COLO829 (cell line): ENCODE measurements at places on chromosomes 3 and 15.

DNA sequence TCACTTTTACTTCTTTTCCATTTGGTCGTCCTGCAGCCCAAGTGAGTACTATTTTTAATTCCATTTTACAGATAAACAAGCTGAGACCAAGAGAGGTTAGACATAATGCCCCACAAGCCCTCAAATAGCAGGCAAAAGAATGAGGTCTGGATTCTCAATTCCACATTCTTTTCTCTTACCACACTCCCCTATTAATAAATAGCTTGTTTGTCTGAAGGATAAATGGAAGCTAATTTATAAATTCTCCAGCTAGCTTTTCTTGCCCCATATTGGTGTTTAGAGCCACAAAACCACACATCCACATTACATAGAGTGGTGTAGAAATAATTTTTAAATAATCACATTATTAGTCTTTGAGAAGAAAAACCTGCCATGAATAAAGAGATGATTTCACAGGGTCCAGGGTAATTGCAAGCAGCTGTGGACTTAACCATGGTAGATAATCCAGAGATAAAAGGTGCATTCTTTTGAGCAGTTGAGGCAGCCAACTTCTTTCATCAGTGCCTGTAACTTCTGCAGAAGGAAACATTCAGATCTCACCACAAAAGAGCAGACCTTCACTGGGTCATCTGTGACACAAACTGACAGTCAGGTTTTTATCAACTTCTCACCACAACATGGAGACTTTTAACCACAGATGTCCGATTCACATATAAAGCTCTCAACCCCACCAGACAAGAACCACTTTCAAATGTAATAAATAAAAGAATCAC is 313.4 kb upstream of the STT3B start:
- peak; percentile 62 for DNase-seq

GRCh38 chr15:92429378-92430068 is 35.8 kb downstream of the ST8SIA2 start:
- DNase-seq = peak; percentile 29

GRCh38 chr3:128825117-128825725 is 54.2 kb upstream of the ACAD9 start:
- DNase-seq = no peak

DNA sequence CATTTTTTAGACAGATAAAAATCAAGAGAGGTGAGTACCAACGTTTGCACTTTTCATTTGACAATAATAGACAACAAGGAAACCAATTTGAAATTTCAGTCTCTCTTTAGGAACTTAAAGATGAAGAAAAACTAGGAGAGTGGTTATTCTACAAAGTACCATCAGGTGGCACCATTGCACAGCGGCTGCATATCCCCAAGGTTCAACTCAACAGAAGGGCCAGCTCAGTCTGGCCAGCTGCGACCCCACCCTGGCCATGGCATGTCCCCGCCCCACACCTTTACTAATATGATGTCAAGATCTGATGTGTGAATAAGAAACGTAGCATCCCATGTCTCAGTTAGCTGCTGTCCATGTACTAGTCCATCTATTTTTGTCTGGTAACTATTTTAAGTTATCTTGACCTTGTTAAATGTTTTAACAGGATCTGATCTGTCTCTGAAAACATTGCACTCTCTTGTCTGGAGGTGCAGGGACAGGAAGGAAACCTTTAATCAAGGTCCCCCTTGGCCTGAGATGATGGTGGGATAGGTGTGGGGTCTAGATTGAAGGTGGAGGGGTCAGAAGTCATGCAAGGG is 35.5 kb upstream of the CGNL1 start:
- peak; percentile 16 for DNase-seq

- DNase-seq = no peak
Observed at GRCh38 chr15:61056386-61056785, 172.7 kb downstream of the RORA start.

DNA sequence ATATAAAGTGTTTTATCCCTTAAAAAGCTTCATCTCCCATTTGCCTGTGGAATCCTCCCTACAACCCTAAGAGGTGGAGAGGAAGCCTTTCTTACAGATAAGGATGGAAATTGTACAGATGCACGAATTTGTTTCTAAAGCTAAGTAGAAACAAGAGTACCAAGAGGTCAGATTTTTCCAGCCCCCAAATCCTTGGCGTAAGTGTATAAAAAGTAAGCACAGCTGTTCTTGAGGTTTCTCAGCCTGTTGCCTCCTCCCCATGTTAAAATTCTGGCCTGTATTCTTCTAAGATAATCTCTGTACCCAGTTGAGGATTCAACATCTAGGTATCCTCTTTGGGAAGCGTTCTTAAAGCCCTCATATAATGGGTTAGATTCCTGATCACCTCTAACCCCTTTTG is 34.9 kb downstream of the RAB7A start:
- no peak for DNase-seq

DNA sequence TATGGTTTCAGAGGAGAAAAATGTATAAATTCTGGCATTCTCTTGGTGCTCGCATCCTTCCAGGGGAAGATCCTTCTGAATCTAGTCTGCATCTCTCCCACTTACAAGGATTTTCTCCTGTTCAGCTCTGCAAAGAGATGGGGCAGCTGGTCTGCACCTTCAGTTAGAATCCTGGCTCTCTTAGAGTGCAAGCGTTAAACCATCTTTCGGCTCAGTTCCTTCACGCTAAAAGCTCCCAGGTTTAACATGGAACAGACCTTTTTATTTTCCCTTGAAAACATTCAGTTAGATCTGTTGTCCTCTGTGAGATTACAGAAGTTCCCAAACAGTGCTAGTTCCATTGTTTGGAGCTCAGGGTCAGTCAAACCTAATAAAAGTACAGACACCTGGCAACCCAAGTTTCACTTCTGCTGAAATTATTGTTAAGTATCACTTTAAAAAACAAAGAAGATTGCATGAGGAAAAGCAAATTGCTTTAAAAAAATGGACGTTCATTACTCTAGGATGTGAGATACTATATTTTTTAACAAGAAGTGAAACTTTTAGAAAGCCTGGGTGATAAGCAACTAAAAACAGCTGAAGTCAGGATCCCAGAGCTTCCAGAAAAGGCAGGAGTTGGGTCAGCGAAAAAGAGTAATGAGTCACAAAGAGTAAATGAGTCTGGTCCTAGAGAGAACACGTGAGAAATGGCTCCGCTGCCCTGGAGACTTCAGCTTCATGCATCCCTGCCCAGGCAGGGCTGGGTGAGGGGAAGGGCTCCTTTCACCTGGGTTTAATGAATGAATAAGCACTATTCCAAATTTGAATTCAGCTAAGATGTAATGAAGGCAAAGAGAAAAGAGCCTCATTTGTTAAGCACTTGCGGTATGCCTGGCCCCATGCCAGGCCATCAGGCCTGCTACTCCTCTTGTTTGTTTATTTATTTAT is 63.3 kb downstream of the ABTB1 start:
- no peak for DNase-seq

DNA sequence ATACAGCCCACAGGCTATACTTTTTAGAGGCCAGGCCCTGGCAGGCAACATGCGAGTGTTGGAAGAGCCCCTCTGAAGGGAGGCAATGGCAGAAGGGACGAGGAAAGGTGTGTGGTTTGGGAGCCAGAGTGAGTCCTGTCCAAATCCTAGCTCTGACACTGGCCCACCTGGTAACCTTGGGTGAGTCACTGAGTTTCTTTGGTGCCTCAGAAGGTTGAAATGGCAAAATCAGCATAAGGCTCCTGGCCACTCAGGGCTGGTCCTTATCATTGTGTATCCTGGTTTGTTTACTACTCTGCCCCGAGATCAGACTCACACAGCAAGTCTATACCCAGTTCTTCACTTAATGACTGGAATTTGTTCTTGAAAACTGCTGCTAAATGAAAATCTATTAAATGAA is 71.4 kb upstream of the TLE3 start:
- DNase-seq = no peak

DNA sequence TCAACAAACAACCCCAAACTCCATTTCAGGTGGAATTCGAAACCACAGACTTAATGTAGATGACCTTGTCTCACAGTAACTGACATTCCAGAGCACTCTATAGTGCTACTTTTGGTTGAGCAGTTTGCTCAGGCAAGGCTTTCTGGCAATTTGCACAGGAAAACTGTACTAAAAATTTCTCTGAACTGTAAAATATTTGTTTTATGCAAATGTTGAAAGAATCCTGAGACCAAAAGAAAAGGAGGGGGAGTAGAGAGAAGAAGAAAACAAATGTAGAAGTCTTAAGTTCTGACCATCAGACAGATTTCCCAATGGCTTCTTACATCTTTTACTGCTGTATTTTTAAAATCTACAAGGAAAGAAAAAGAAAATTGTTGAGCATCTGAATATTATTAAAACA is 53.5 kb downstream of the DTWD1 start:
- no peak for DNase-seq

GRCh38 chr3:114175204-114175987 is 3.5 kb downstream of the DRD3 start:
- no peak for DNase-seq

DNA sequence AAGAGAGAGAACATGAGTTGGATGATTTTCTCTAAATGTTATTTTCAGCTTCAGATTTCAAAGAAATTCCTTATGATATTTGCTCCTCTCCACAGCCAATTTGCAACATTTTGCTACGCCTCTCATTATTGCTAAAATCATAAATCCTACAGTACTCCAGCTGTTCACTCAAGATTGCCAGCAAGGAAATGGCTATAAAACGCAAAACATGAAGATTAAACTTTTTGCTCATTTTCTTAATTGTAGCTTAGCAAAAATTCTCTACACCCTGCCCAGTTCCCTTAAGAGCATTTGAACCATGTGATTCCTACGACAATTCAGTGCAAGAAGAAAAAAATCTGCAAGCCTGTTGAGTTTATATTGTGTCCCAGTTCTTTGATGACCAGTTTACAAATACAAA is 6.8 kb downstream of the CHRNA3 start:
- DNase-seq = no peak

DNA sequence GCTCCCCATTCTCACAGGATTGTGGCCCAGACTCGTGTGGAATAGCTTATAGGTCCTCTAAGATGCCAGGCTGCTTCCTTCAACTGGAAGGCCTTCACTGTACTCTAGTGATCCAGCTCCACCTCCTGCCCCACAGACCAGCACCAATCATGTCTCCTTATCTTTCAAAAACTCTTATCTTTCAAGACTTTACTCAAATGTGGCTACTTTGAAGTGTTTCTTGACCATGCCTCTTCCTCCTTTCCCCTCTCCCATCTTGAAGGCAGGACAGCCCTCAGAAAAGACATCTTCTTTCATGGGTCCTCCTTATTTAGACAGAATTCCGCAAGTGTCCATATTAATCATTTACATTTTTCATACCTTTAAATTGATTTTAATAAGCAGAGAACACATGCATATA is 142.3 kb downstream of the CHST2 start:
- no peak for DNase-seq

DNA sequence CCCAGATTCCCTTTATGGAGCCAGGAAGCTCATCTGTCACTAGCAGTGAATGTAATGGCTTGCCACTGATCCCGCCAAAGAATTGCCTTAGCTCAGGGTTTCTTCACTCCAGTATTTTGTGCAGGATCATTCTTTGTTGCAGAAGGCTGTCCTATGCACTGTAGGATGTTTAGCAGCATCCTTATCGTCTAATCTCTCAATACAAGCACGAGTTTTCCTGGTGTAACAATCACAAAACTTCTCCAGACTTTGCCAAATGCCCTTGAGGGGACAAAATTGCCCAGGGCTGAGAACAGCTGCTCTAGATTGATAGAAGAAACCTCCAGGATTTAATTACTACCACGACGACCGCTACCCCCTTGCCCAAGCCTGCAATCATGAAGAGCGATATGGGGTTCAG is 6.8 kb upstream of the SHQ1 start:
- no peak for DNase-seq

DNA sequence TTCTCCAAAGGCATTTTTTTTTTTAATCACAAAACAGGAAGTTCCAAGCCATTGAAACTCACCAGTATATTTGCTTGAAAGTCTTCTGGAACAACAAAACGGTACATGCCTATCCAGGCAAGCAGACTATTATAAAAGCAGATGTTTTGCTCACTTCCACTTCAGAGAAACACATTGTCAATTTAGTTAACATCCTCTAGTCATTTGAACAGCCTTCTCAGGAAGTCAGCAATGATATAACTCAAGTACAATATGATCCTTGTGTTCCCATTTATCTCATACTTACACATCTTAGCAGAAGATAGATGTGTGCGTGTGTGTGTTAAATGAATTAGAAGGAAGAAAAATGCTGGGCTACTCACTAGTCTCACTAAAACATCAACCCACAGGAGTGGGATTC is 30.4 kb downstream of the MECOM start:
- no peak for DNase-seq

DNA sequence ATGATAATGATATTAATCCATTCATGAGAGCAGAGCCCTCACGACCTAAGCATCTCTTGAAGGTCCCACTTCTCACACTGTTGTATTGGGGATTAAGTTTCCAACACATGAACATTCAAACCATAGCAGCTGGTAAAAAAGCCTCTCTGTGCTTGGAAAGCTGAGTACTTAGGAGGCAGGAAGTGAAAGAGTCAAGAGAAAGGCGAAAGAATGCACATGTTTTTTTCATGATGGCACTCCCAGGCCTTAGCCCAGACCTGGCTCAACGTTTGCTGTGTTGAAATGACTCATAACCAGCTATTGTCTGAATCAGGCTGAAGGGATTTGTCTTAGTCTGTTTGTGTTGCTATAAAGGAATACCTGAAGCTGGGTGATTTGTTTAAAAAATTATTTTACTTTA is 84.4 kb upstream of the RGMA start:
- DNase-seq = no peak

DNA sequence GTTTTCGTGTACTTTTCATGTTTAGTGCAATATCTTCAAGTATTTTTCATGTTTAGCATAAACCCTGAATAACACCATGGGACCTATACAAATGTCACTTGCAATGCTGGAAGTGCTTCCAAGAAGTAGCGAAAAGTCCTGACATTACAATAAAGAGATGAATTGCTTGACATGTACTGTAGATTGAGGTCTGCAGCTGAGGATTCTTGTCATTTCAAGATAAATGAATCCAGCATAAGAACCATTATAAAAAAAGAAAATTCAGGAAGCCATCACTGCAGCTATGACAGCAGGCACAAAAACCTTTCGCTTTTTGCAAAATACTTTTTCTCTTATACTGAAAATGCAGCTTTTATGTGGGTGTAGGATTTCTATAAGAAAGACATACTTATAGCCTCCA is 37.4 kb downstream of the IFT57 start:
- DNase-seq = no peak

DNA sequence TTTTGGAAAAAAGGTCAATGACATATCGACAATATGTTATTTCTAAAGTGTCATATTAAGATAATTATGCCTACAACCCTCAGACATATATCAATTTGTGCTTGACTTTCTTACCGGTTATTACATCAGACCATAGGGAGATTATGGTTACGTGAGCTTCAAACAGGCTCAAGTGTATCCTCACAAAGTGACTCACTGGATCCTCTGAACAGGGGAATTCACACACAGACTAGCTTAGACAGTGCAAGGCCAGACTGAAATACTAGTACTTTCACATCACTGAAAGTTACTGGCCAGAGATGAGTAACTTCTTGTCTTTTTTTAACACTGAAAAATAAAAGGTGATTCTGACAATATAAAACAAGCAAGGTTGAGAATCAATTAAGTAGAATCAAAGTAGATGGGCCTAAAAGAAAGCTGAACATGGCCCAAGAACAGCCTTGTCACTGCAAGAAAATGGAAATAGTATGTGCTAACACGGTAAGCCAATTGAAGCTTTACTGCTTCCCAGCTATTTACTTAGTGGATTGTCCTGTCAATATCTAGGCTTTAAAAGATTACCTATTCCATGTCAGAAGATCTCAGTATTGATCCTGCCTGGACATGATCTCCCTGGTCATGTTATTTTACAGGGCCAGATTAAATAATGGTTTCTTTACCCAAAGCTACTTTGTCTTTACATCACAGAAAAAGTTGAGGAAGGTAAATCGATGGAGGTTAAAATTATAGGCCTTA is 848.6 kb downstream of the ROBO1 start:
- DNase-seq = no peak

- no peak for DNase-seq
Observed at GRCh38 chr3:17515445-17516234, 226.8 kb downstream of the TBC1D5 start.
